ENCODE measurements at places on chromosomes 6 and 20.

GRCh38 chr20:9286501-9287461 lies 217.9 kb downstream of the PLCB4 start:
- no peak for DNase-seq

DNA sequence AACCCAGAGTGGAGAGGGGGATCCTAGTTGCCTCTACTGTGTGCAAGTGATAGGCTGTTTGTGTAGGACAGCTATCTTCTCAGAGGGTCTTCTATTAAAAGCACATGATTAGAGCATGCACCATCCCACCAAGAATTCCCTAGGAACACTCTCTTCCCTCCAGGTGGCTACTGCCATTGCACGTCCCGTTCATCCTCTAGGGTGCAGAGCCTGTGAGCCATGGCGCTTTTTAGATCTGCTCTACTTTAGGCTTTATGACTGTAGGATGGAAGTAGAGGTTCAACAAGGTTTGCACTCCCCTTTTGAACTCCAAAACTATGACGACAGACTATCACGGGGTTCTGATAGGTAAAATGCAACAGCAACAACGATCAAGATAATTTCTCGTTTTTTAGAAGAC lies 90.5 kb upstream of the SAMD5 start:
- DNase-seq: no peak

DNA sequence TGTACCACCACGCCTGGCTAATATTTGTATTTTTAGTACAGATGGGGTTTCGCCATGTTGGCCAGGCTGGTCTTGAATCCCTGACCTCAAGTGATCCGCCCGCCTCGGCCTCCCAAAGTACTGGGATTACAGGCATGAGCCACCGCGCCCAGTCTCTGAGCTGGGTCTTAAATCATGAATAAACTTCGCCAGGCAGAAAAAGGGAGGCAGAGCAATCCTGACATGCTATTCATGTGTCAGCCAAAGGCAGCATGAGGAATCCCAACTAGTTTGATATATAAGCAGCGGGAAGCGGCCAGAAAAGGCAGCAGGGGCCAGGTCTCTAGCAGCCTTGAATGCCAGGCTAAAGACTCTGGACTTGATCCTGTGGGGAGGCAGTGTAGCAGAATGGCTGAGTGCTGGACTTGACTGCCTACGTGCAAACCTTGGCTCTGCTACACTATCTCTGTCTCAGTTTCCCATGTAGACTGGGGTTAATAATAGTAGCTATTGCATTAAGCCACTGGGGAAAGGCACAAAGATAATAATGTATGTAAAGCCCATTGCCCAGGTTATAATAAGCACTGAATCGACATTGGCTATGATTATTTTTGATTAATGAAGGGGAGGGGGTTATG lies 1.8 kb downstream of the PROCR start:
- DNase-seq: no peak

- DNase-seq: no peak
Measured at GRCh38 chr6:39263303-39264037, 34.2 kb upstream of the KCNK5 start.

All from BJ (cell line).